ENCODE measurements at places on chromosomes 7 and 10. TPM values are rescaled to one million over a fixed set of nuclear protein-coding genes. Genes with fewer than 3 reads are reported as not detected.

Gene HMX3
- not detected for total RNA-seq

Gene ZMIZ2
- 120 TPM for total RNA-seq

Gene SRI
- 108 TPM for total RNA-seq

GRCh38 chr7:150942001-150942590 is 36.0 kb downstream of the KCNH2 start:
- H3K27me3 ChIP-seq, result peaks cover 22% of the 10 kb centered on the region
- H3K36me3 ChIP-seq, result no peaks in the 10 kb centered on the region
- H3K27ac ChIP-seq, result no peak overlapping the region
- DNase-seq, result peak; percentile 58
- H3K4me3 ChIP-seq, result no peak overlapping the region

DNA sequence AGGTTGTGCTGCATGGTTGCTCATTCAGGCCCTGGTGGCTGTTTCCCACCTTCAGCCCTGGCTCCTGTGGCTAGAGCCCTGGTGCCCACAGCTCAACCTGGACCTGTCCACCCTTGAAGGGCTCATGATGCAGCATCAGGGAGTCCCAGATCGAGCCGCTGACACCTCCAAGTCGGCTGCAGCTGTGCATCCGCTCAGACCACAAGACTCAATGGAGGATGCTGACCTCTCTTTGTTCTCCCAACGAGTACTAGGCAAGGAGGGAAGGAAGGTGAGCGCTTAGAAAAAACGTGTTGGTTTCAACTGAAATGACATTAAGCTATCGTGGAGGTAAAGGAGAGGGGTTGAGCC is 9.5 kb upstream of the C10orf95 start:
- no peak for DNase-seq
- peak overlapping the region; percentile 96 for H3K4me3 ChIP-seq
- no peaks in the 10 kb centered on the region for H3K27me3 ChIP-seq

GRCh38 chr7:1123715-1124114 is 35.8 kb downstream of the GPER1 start:
- no peak overlapping the region for H3K27ac ChIP-seq
- no peaks in the 10 kb centered on the region for H3K36me3 ChIP-seq
- no peak overlapping the region for H3K4me3 ChIP-seq
- no peak for DNase-seq
- H3K4me1 ChIP-seq, result peaks cover 6% of the 10 kb centered on the region
- H3K27me3 ChIP-seq, result no peaks in the 10 kb centered on the region

DNA sequence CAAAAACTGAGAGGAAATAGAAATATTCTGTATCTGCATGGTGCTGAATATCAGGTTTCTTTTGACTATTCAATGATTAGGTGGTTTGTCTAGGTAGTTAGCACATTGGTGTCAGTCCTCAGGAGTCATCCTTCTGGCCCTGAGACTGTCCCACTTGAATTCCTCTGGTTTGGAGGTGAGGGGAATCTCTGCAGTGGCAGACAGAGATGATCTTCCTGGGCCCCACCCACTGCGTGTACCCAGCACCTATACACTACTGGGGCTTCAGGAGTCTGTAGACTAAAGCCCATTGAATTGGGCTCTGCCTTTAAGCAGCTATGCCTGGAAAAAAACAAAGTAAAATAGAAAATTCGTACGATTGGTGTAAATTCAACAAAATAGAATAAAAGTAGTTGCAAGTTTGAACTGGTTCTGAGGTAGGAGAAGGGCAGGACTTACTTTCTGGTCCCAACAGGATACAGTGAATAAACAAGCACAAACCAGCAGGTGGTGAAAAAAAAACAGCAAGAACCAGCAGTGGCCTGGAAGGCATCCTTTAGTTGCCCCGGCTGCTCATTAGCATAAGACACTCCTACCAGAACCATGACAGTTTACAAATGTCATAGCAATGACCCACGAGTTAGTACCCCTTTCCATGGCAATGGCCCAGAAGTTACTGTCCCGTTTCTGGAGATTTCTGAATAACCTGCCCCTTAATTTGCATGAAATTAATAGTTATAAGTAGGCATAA is 1.7 kb downstream of the LIPM start:
- H3K27me3 ChIP-seq, result peaks cover 3% of the 10 kb centered on the region
- no peak overlapping the region for H3K27ac ChIP-seq
- H3K4me1 ChIP-seq, result no peaks in the 10 kb centered on the region
- no peak for DNase-seq
- H3K4me3 ChIP-seq, result no peak overlapping the region

Data from activated naive CD8-positive, alpha-beta T cell treated with anti-CD3 and anti-CD28 coated beads, Interleukin-2, amount 10 ng/mL, durations not matched to agents 7 days and 5 days (primary cell).